T-helper 2 cell (primary cell): ENCODE measurements at places on chromosomes 16 and 17.

GRCh38 chr16:70529051-70529777 lies 5.6 kb downstream of the SF3B3 start:
- no peak for DNase-seq

DNA sequence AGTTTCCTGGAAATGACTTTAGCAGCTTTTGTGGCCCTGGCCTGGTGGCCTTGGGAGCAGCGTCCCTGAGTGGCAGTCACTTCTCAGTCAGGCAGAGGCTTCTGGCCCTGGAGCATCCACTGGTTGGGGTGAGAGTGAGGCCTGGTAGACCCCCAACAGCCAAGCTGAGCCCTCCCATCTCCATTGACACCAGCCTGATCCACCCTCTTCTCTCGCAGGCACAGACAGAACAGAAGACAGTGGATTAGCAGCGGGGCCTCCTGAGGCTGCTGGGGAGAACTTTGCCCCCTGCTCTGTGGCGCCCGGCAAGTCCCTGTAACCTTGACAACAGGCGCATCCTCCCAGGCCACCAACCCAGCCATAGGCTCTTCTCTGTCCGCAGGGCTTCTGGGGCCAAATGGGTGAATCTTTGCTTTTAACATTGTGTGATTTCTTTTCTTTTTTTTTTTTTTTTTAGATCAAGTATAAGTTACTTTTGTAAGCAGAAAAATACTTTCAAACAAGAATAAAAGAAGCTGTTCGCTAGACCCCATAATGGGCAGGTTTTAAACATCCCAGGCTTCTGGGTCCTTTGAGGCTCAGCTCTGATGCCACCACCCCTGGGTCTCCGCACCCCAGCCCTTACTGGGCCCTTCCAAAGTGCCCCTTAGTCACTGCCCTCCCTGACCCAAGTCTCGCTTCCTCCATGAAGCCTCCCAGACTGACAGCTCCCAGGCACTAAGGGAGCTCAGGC lies 12.7 kb upstream of the FLYWCH1 start:
- no peak for DNase-seq

GRCh38 chr16:624526-625070 lies 6.2 kb upstream of the WFIKKN1 start:
- DNase-seq = no peak

DNA sequence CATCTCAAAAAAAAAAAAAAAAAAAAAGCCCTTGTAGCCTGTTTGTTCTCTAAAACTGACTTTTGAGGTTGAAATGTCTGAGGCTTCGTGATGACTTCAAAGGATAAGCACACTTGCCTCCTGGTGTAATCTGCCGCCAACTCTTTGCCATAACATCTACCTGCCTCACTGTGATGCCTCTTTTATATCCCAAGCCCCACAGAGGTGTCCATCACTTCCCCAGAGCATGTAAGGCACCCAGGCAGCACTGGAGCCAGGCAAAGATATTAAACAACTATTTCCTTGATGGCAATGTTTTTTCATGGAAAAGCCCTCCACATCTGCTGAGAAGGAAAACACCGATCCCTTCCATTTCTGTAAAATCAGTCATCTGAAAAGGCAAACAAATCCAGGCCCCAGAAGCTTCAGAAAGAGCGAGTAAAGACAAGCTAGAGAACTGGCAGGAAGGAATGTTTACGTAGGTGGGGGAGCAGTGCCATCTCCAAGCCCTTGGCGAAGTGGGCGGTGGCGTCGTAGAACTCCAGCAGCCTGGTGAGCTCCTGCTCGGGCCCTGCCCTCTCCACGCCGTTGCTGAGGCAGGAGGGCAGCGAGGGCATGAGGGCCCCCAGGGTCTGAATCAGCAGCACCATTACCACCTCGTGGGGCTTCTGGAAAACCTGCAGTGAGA lies 28.6 kb downstream of the COG7 start:
- DNase-seq = no peak

- DNase-seq = no peak
These were observed 18.1 kb upstream of the LCMT1 start for GRCh38 chr16:25093208-25094061.

DNA sequence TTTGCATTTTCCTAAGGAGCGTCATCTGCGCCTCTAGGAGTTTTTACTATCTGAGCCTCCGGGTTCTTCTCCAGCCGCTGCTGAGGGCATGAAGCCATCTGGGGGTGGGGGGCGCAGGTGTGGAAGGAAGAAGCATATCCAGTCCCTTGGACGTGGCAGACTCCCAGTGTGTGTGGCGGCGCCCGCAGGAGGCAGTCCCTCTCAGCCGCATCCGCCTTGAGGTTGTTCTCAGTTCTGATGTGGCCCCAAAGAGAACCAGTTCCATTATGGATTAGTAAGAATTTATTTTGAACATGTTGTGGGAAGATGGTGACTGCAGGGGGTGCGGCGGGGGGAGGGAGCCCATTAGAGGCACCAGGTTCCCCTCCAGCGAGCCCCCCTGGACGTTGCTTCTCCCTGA lies 100.2 kb downstream of the SEC14L1 start:
- no peak for DNase-seq
